ENCODE measurements at places on chromosomes 5 and 9.

DNA sequence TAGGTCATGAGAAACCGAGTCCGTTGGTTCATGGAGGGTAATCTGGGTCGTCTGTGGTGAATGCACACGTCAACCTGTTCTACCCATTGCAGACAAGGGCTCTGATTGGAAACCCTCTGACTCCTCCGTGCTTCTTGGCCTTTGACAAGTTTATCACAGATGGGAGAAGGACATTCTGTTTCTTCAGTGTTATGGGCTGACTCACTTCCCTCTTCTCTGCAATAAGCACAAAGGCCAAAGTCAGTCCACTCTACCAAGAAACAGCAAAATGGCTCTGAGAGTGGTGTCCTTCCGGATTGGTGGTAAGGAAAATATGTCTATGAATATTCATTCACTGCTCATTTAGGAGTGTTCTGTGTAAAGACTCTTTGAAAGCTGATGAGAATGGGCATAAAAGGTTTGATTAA, 89.3 kb downstream of the FEM1C start:
- DNase-seq = no peak

DNA sequence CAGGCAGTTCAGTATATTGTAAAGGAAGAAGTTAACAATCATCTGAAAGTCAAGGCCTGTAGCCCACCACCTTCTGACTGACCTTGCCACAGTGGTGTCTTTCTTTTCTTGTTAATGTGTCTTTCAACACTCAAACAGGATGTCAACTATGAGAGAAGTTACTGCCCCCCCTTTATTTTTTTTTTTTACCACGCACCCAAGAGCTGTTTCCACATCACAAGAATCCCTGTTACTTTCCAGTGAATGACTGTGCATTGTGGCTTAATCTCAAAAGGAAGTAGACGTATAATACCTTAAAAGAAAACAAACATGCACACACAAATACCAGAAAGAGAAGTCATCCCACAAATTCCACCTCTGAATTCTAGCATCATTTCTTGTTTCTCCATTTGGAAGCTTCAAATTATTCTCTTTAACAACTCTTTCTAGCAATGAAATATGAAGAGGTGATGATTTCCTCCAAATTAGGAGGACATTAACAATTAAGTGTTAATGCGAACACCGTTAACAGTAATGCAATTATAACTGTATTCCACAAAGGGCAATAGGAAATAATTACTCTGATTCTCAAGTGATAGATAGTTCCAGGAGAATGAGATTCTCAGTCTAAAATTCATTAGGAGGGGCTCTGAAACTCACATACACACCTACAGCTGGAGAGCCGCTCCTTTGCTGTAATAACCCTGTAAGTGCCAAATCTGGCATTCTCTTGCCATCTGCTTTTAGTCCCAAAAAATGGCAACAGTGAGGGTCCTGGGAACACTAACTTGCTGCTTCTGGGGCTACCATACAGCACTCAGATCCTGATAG, 201.0 kb downstream of the EFNA5 start:
- no peak for DNase-seq

DNA sequence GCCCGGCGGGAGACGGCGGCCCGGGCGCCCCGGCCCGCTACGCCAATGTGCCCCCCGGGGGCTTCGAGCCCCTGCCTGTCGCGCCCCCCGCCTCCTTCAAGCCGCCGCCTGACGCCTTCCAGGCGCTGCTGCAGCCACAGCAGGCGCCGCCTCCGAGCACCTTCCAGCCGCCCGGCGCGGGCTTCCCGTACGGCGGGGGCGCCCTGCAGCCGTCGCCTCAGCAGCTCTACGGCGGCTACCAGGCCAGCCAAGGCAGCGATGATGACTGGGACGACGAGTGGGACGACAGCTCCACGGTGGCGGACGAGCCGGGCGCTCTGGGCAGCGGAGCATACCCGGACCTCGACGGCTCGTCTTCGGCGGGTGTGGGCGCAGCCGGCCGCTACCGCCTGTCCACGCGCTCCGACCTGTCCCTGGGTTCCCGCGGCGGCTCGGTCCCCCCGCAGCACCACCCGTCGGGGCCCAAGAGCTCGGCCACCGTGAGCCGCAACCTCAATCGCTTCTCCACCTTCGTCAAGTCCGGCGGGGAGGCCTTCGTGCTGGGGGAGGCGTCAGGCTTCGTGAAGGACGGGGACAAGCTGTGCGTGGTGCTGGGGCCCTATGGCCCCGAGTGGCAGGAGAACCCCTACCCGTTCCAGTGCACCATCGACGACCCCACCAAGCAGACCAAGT, 723 bp downstream of the SNX18 start:
- peak; percentile 64 for DNase-seq

- no peak for DNase-seq
These were observed 162.4 kb upstream of the TUT7 start for GRCh38 chr9:86516564-86516963.

- DNase-seq = peak; percentile 8
These were observed at the start of gene AIF1L for GRCh38 chr9:131096269-131097125. AIF1L (plus strand) TSS chr9:131096531; CDS start chr9:131096630, 99 bp downstream.

GRCh38 chr5:35904443-35905132, 33.8 kb downstream of the CAPSL start:
- DNase-seq = peak; percentile 25

DNA sequence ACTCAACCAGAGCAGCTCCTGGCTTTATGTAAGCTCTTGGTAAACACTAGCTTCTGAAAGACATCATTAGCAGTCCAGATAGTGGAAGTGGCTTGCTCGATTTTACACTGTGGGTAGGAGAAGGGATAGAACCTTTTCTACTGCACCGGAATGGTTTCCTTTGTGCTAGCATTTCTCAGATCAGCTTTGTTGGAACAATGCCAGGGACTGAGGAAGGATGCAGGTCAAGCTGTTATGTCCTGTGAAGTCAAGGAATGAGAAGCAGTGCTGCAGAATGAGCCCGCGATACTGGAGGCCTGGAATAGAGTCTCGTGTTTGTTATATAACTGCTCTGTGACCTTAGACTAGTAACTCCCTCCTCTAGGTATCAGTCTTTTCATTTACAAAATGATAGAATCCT, 233.6 kb downstream of the GABRB2 start:
- no peak for DNase-seq

DNA sequence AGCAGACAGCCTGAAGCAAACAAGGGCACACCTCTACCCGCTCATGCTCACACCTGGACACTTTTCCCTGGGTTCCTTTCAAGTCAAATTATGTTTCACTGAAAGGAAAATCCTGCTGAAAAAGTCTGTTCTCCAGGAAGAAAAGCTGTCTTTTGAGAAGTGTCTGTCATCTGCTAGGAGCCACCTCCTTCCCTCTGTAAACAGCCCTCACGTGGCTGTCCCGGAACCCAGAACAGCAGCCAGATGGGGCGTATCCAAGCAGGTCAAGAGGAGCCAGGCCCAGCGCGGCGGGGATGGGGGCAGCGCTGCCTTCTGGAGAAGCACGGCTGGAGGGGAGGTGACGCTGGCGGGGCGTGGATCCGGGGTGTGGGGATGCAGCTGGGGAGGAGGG, at the start of gene PNPLA7:
Gene PNPLA7, minus strand, starts transcription at position 172 of the 391 bp plus-strand sequence. CDS start 205 bp downstream, outside the sequence.
- DNase-seq = peak; percentile 50
